ENCODE measurements at places on chromosomes 5 and 9.

DNA sequence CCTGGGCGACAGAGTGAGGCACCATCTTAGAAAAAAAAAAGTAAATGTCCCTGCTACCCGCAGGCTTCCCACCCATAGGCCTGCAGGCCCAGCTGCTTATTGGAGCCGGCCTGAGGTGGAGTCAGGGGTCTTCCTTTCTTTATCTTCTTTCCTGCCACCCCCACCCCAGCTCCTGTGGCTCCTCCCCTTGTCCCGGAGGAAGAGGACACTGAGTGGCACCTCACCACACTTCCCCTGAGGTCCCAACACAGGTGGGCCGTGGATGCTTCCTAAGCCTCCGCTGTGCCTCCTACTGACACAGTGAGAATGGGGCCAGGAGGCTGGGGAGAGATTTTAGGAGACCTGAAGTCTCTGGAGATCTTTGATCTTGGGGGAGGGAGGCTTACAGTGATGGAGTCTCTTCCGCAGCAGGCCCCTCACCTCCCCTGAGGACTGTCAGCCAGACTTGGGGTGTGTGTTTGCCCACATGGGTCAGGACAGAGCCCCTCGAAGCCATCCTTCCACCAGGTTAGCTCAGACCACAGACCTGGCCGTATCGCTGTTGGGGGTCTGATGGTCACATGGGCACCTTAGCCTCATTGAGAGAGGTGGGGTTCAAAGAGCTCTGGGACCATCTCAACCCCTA lies 135.4 kb upstream of the IER5L start:
- DNase-seq = no peak

DNA sequence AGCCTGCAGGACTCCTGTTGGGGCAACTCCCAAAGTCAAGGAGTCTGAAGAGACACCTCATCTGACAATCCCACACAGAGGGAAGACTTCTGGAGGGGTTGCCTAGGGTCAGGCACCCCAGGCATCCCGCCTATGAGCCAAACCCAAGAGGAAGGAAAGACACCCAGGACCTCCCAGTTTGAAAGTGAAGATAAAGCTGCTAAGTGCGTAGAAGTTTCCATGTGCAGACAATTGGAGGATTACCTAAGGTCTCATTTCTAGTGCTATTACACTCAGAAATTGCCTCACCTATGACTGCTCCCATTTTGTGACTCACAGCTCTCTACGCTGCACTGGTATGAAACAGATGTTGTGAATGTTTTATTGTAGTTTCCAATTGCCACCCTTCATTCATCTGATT lies 322.9 kb downstream of the SLIT3 start:
- no peak for DNase-seq

DNA sequence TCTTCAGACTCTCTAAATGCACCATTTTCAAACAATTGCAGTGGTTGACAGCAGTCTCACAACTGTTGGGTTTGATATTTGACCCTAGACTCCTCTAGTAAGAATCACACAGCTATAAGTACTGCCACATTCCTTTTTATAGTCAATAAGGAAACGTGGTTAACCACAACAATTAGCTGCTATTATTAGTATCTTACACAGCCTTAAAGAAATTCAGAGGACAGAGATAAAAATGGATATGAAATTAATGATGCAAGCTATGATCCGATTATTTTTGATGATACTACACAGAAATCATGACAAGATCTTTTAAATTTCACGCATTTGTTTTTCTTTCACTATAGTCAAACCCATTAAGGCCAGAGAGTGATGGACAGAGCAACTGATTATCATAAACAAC lies 288.6 kb upstream of the C9orf72 start:
- no peak for DNase-seq

DNA sequence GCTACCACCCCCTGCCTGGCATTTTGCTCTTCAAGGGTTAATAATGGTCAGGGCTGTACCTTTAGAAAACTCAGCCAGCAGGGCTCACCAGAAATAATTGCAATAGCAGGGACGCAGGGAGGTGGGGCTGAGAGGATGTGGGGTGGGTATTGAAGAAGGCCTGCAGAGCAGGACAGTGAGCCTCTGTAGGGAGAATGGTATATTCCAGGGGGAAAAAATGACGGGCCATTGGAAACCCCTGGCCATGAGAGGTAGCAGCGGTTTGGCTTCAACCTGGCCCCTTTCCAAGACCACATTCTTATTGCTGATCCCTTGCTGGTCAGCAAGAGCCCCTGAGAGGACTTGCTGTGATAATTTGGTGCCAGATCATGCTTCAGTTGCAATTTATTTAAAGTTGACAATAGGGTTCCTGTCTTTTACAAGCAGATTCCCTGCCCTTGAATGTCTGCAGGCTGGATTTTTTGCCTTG lies 36.7 kb upstream of the CTNNA1 start:
- DNase-seq = no peak

DNA sequence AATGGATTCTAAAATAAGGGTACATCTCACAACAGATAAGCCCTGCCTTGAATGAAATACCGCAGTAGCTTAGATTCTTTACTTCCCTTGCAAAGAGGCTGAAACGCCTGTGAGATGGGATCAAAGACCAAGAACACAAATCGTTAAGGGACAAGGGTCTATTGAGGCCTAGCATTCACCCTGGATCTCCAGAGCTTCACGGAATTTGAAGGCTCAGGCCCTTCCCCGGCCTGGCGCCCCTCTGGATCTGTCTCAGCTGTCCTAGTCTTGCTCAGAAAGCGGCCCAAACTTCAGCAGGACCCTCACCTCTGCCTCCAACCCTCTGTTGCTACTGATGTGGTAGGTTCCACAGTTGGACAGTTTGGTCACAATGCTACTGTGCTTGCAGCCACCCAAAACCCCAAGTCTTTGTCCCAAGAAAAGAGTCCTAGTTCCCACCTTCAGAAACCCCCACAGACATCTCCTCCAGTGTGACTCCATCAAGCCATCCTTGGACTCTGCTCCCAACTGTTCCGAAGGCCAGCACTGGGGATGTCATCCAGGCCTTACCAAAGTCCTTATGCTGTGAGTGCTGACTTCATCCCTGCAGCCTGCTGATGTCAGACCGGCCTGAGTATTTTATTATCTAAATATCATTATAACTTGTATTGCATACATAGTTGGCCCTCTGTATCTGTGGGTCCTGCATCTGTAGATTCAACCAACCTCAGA lies 9.4 kb downstream of the CORO2A start:
- DNase-seq = no peak

DNA sequence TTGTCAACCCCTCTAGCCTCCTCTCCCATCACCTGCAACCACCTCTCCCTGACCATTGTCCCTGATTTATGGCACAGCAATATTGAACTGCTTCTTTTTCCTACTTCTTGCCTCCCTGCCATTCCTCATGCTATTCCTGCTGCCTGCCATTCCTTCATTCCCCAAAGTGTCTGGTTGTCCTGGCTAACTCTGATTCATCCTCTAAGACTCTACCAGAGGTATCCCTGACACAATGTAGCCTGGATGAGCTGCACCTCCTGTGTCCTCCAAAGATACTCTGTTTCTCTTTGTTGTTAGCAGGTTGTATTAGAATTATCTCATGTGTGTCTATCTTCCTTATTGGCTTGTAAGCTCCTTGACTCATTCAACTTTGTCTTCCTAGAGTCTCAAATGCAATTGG lies 53.5 kb upstream of the PTPN3 start:
- DNase-seq = no peak

GRCh38 chr9:739362-739761 lies 102.1 kb upstream of the DMRT1 start:
- no peak for DNase-seq

DNA sequence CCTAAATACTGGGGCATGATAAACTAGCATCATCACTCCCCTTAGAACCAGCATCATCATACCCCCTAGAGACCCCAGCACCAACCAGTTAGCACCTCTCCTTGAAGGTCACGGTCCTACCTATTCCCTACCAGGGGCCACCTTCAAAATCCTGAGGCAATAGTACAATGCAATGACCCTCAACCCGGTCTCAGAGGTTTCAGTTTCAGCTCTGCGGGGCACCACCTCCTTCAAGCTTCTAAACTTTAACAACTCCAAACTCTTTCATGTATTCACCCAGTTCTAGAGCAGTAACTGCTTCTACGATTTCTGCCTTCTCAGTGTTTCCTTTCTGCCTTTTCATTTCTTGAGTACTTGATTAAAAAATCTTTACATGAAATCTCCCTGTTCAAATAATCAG lies 130.1 kb upstream of the EPB41L4A start:
- no peak for DNase-seq

DNA sequence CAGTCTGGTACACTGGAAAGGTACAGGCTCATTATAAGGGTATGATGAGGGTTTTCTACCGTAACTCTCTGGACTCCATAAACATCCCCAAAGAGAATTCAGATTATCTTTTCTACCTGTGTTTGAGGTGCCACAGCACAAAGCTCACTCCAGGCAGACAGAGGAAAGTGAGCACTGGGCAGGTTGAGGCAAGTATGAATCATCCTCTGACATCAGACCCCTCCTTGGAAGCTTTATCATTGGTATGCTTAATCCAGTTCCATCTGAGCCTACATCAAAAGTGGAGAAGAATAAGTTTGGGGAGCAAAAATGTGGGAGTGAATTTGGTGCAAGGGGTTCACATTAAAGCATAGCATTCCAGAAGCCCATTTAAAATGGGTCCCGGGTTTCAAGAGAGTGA lies 21.7 kb downstream of the C9orf152 start:
- DNase-seq = no peak

- DNase-seq = no peak
Measured at GRCh38 chr9:77907585-77907984, 124.0 kb downstream of the GNAQ start.

DNA sequence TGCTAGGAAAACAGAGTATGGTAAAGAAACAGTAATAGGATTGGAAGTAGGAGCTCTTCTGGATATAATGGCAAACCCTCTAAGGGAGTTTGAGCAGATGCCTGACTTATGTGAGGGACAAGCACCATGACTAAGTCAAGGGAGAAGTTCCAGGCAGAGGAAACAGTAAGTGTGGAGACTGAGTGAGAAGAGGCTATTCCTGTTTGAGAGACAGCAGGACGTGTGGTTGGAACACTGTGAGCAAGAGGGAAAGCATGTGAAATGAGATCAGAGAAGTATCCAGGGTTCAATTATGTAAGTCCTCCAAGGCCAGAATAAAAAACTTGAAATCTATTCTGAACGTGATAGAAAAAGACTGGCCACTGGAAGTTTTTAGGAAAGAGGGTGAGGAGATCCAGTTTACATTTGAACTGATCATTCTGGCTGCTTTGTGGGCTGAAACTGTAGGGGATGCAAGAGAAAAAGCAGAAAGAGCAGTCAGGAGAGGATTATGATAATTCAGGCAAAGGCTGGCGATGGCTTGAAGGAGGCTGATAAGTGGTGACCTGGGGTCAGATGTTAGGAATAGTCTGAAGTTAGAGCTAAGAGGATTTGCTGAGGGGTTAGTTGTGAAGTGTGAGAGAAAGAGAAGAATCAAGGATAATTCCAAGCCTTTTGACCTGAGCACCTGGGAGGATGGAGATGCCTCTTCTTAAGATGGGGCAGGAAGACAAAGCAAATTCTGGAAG lies 19.2 kb downstream of the DMAC1 start:
- DNase-seq = no peak

GRCh38 chr5:9388941-9389674 lies 156.8 kb downstream of the SEMA5A start:
- no peak for DNase-seq

DNA sequence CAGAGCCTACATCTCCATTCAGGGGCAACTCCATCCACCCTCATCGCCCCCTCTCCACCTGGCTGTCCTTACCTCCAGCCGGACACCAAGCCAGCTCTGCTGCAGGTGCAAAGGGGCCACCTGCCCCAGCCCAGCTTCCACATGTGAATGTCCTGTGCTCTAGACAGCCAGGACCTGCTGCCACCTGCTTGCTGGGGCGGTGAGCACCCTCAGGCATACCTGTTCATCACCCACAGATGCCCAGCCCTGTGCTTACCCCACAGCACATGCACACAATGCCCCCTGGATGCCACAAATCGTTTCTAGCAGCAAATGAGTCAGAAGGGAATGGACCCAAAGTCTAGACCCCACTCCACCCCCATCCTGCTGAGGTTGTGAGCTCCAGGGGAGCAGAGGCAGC lies 13.3 kb upstream of the NKD2 start:
- no peak for DNase-seq

GRCh38 chr5:55211184-55211874 lies 15.8 kb downstream of the MCIDAS start:
- DNase-seq = no peak
